ENCODE measurements at places on chromosomes 6 and 20. TPM values are rescaled to one million over a fixed set of nuclear protein-coding genes. Genes with fewer than 3 reads are reported as not detected.

FAM83C gene
- total RNA-seq = not detected

NR2E1 gene
- total RNA-seq = not detected

PRR18 gene
- total RNA-seq = not detected

DZANK1 gene
- total RNA-seq = 0.83 TPM

CST5 gene
- total RNA-seq = not detected

ENPP1 gene
- total RNA-seq = 13.1 TPM

POU5F1 gene
- under 0.01 TPM for total RNA-seq

SMIM13 gene
- 6.7 TPM for total RNA-seq

COL9A3 gene
- 0.17 TPM for total RNA-seq

CGAS gene
- total RNA-seq = 5.0 TPM

MPIG6B gene
- total RNA-seq = not detected

PLA2G7 gene
- total RNA-seq = under 0.01 TPM

- DNase-seq = peak; percentile 23
Measured at GRCh38 chr6:130026859-130027258, 8.5 kb downstream of the L3MBTL3 start.

DNA sequence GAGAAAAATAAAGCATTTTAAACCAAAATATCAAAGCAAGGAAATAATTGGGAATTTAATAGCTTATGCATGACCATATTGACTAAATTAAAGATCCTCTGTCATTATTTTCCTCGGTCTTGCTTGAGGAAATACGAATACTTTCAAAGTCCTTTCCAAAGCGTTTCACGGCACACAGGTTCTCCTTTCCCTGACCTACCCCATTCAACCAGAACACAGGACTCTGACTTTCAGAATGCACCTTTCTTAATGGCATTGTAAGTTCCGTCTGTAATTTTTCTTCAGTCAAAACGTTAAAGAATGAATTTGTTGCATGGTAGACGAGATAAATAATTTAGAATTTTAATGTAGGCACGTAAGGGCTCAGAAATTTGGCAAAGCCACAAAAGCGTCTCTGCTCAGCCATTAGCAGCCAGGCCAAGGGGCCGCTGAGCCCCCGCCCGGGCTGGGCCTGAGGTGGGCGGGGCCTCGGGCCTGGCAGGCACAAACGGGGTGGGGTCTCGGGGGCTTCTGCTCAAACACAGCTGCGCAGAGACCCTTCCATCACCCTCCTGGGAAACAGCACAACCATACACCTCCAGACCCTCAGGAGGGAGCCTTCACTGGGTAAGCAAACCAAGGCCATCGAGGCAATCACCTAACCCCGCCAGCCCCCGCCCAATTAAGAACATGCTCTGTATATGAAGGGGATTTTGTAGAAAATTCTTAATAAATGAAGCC lies 3.4 kb downstream of the NEDD9 start:
- no peak for DNase-seq

DNA sequence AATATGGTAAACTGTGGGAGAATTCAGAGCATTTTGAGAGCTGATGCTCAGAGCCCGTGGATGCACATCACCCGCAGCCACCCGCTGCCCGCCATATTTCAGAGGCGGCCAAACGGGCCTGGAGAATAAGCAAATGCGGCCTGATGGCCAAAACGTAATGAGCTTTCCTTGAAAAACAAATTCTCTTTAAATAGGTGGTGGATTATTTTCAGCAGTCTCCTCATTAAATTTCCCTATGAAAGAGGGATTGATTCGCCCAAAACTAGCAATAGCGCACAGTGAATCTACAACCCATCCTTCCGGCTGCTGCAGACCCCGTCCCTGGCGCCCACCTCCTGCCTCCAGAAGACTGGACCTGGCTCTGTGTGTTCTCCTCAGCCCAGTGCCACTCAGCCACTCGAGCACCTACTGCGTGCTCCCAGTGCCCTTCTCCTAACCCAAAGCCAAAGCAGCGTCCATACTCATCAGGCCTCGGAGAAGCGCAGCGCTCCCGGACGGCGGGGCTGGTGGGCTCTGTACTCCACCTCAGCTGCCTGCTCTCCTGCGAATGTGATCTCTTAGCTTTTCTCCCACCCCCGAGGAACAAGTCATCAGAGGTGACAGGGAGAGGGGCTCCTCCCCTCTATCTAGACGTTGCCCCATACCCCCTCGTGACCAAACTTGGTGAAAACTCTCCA lies 224.8 kb downstream of the TAF4 start:
- no peak for DNase-seq

DNA sequence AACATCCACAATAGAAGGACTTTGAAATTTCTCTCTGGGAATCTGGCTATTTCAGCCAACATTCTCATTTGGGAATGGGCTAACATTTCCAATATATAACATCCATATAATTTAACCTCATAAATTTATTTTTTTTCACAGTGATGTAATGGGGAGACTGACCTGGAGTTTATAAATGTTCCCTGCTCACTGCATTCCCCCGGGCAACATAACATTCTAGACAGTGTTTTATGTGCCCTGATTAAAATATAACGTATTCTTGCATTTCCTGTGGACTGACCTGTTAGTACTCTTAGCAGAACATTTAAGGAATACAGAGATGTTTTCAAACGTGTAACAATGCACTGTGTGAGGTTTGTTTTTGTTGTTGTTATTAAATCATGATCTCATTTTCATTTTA lies 20.9 kb downstream of the TSHZ2 start:
- DNase-seq = no peak

GRCh38 chr6:80341330-80341729 lies 234.9 kb downstream of the BCKDHB start:
- peak; percentile 73 for DNase-seq

GRCh38 chr20:15705975-15706374 lies 867.3 kb downstream of the KIF16B start:
- DNase-seq = no peak

DNA sequence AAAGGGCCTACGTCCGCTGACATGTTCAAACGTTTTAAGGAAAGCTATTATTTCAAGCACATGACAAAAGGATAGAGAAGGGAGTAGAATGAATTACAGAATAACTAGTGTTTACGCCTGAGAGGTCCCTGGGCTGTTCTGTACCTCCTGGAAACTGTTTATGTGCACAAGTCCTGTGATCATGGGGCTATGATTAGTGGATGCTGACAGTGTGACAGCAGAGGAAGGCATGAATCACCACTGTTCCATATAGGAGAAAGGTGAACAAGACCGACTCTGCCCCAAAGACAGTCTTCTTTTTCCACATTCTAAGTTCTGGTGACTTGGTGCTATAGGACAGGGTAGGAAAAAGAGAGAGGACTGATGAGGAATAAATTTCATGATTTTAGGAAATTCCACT lies 249.2 kb upstream of the PRDM1 start:
- peak; percentile 14 for DNase-seq

DNA sequence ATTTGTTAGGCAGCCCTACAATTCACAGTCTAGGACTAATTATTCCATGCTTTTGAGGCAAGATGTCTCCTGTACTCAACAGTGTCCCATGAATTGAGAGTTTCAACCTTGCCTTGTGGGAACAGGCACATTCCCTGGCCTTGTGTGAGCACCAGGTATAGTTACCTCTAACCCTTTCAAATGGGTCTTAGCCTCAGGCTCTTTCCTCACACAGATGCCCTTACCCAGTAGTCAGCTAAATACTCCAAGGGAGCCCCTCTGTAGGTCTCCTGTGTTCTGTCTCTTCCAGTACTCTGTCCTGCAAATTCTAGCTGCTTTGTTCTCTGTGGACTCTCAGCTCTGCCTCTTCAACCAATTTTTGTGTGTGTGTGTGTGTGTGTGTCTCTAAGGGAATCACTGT lies 135.3 kb downstream of the ZFAND3 start:
- DNase-seq = no peak

GRCh38 chr6:143741480-143741879 lies 63.7 kb downstream of the PHACTR2 start:
- DNase-seq = no peak

DNA sequence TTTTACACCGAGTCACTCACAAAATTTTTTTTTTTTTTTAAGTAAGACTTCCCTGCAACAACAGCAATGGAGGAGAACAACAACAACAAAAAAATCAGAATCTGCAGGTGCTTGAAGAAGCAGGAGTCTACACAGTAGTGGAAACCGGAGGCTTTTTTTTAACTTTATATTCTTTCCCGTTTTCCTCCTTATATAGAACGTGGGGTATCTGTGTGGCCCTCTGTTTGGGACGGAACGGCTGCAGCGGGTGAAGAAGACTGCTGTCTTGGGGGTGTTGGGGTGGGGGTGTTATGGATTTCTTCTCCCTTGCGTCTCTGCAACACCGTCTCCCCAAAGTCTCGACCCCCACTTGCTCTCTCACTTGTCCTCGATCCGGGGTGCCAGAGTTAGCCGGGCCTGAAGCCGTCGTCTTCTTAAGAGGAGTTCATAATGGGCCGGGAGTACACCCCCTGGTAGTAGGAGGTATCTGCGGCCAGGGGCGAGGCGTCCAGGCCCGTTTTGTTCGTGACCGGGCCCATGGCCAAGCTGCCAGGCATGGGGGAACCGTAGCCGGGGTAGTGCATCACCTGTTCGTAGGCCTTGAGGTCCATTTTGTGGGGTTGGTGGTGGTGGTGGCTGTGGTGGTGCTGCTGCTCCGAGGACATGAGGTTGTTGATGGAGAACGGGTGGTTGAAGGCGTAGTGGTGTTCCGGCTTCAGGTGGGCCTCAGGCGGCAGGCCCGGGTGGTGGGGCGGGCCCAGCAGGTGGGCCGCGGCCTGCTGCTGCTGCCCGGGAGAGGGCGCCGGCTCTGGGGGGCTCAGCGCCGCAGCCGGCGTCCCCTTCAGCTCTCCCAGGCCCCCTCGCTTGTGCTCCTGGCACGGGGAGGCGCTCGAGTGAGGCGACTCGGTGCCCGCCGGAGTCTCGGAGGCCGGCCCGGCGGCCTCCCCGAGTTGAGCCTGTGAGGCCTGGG lies 2.7 kb downstream of the FOXA2 start:
- DNase-seq = no peak

- peak; percentile 69 for DNase-seq
Measured at GRCh38 chr6:21348504-21349195, 244.9 kb upstream of the SOX4 start.

GRCh38 chr6:87540539-87540938 lies 49.2 kb downstream of the RARS2 start:
- DNase-seq = no peak

DNA sequence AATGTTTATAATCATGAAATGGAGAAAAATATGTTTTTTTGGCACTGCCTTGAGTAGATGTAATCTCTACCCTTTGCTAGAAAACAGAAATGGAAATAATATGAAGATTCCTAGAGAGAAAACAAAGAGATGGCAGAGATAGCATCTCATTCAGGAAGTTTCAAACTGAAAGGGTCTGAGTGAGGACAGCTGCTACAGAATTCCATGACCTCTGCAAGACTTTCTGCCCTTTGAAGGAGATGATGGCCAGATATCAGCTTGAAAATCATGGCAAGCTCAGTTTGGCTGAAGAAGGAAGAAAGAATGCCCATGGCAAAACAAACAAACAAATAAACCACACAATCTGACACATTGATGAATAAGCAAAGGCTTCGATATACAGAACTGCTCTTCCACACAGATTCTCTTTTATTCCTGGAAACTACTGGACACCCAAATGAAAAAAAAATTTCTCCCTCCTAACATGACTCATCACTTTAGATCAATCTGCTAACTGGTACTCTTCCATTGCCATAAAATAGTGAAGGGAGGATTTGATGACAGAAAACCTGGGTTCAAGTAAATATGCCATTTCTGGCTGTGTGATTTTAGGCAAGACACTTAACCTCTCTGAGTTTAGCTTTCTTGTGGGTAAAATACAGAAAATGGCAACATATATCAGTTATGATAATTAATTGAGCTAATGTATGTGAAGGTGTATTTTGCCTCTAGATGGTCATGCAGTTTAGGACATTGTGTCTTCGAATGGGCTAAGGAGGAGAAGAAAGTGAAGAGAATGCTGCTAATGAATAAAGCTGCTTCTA lies 105.9 kb upstream of the SPACA1 start:
- no peak for DNase-seq

DNA sequence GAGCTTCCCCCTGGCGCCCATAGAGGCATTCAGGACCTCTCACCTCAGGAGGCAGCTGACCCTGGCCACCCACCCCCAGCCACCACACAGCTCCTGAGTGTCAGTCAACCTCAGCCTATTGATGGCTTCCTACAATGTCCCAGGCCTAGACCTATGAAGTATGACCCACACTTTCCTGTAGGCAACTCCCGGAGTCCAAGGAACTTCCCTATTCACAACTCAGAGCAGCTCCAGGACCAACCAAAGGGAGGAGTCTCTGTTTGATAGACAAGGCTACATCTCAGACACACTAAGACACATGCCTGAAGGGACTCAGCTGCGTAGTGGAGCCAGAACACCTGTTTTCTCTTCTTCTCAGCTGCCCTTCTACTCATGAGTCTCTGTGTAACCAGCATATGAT lies 169.1 kb downstream of the MAFB start:
- DNase-seq = no peak

GRCh38 chr20:62768551-62769287 lies 27.6 kb upstream of the MRGBP start:
- peak; percentile 78 for DNase-seq

GRCh38 chr6:71268735-71269437 lies 19.7 kb upstream of the OGFRL1 start:
- no peak for DNase-seq

- no peak for DNase-seq
Measured at GRCh38 chr6:31558631-31559500, 11.5 kb downstream of the NFKBIL1 start.

DNA sequence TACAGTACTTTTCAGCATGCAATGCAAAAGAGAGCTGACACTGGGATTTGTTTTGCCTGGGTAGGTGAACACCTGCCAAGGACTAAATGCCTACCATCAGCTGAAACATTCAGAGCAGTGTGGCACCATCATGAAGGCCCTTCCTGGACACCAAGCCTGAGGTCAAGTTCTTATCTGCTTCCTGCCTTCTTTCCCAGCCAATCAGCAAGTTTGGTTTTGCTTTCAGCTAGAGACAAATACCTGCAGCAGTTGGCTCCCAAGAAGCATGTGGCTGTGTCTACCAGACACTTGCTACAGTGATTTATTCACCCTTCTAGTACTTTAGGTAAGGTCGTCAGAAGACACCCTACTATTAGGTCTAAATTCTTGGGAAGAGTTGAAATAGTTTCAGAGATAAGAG lies 112.8 kb downstream of the TBX18 start:
- no peak for DNase-seq

- DNase-seq = no peak
Measured at GRCh38 chr20:15576411-15576810, 996.8 kb downstream of the KIF16B start.

DNA sequence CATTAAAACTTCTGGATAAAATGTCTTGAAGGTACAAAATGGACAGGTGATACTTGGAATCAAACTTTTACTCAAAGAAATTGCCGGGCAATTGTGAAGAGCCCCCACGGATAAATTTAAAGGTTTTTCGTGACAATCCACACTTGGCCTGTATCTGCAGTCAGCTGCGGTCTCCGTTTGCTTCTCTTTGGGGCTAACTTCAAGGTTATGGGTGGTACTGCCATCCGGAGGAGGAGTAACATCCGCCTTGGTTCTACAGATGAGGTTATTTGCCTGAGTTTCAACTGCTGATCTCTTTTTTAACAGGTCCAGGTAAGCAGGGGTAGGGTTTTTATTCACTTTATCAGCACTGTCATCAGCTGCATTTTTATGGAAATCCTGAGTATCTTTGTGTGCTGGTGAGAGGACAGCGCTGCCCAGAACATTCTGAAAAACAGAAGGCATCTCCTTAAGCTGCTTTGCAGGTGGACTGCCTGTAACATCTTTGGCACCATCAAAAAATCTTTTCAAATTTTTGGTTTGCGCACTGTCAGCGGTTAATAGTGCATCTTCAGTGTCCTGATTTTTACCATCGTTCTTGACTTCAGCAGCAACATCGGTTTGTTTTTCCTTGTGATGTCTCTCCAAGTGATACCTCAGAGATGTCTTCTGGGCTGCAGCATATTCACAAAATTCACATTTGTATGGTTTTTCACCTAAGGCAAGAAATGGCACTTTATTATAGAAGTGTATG lies 16.9 kb downstream of the ZNF217 start:
- no peak for DNase-seq
